ENCODE measurements at places on chromosomes 5 and 9.
A peak's percentile ranks its signal among the peaks of the same experiment; 100 is the strongest.

DNA sequence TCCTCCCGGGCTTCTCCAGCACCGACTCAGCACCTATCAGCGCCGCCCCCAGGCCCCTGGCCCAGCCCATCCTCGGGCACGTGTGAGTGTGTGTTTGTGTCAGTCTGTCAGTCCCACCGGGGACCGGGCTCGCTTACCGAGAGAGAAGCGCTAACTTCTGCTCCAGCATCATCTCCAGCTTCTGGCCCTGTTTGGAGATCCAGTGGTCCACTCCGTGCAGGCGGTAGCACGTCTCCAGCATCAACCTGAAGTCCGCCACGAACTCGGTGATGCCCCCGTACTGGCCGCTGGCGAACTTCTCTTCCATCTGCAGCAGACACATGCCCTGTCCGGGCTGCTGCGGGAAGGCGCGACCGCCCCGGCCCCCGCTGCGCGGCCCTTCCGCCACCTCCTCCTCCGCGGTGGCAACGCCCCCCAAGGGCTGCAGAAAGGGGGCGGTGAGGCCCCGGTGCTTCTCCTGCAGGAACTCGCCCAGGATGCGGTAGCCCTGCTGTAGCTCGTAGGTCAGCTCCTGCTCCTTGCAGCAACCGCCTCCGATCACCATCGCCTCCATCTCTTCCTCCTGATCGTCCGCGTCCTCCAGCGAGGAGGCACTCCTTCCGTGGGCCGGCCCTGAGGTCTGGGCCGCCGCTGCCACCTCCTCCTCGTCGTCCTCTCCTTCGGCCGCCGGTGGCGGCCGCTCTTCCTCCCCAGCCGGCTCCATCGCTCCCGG lies 8.2 kb downstream of the RANBP6 start:
- peak; percentile 68 for DNase-seq

DNA sequence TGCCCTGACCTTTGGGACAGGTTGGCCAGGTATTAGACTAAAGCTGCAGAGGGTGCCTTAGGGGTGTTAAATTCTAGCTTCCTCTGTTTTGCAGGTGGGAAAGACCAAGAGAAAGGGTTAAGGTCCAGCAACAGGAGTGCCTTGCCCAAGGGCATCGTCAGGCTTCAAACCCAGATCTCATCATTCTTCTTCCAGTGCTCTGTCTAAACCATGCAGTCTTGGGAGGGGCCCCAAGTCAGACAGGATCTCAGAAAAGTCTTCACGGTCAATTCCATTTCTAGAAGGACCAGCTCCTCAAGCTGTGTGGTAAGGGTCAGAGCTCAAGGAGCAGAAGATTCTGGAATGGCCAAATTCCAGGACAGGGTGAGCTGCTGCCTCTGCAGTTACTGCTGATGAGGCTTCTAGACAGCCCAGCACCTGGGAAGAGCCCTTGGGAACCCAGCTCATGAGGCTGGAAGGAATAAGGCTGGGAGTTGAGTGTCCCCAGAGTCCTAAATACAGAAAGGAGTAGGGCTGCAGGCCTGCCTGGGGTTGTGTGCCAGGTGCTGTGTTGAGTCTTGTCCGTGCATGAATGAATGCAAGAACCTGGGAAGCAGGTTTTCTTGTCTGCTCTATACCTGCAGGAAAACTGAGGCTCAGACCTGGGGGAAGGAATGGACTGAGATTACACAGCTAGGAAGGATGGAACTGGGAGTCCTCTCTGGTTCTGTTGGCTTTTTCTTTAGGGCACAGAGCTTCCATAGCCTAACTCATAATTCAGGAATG lies 69.3 kb downstream of the WWC1 start:
- DNase-seq = no peak

DNA sequence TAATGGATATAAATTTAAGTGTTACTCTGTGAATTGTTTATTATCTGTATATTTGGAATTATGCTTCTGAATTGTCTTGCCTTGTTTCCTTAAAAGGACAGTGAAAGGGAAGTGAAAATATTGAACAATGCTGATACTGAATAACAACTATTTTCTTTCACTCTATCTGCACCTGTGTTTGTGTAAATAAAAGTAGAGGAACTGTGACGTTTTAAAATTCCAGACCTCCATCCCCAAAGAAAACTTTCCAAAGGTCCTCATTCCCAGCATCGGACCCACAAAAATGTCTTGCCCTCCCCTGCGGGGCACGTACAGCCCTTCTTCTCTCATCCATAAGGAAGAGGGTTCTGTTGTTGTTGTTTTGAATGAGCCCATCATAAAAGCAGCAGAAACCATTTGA lies 100.0 kb downstream of the NLN start:
- no peak for DNase-seq

GRCh38 chr9:93857528-93857927 lies 97.6 kb downstream of the BARX1 start:
- no peak for DNase-seq

DNA sequence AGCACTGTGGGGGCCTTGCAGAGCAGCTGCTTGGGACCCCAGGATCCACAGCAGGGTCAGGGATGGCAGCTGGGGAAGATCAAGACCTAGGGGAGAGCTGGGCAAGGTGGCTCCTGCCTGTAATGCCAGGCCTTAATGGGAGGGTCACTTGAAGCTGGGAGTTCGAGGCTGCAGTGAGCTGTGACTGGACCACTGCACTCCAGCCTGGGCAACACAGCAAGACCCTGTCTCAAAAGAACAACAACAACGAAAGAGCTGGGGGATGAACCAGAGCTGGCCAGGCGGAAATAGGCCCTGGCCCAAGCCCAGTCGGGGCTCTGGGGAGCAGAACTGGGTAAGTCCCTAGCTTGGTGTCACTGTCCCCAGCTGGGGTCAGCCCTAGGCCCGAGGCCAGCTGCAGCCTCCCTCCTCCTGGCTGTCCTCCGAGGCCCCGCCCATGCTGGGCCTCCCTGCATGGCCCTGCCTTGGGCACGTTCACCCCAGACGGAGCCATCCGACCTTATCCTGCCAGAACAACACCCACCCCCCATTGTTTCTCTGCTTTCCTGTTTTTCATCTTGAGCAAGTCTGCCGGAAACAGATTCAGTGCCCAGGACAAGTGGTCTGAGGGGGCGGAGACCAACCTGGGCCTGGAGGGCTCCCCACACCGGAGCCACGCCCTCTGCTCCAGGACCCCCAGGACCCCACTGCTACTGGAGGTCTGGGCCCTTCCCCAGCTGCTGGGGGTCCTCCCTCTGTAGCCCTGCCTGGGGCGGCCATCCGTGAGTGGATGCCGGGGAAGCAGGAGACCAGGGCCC lies 1.9 kb downstream of the DIPK1B start:
- DNase-seq = no peak

DNA sequence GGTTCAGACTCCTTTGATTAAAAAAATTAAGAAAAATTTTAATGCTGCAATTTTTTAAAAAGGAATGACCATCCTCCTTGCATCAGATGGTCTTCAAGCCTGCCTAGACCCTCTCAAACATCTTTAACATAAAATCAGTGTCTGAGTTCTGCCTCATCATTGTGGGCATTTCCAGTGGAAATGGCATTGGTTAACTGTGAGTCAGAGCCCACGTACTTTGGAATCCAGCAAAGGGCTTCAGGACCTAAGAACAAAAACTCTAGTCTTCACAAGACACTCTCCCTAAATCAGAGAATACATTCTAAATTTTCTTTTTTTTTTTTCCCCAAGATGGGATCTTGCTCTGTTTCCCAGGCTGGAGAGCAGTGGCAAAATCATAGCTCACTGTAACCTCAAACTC lies 9.4 kb upstream of the C5orf15 start:
- no peak for DNase-seq

DNA sequence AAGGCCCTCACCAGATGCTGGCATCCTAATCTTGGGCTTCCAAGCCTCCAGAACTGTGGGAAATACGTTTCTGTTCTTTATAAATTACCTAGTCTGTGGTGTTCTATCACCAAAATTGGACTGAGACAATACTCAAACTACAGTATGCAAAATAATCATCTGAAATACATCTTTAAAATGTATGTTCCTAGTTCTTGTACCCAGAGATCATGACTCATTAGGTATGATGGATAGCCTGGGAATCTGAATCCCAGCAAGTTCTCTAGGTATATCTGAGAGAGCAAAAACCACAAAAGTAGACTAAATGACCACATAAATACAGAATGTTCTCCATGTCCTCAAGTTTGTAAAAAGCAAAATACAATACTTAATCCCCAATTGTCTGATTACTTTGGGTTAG lies 166.3 kb downstream of the YIPF5 start:
- no peak for DNase-seq

DNA sequence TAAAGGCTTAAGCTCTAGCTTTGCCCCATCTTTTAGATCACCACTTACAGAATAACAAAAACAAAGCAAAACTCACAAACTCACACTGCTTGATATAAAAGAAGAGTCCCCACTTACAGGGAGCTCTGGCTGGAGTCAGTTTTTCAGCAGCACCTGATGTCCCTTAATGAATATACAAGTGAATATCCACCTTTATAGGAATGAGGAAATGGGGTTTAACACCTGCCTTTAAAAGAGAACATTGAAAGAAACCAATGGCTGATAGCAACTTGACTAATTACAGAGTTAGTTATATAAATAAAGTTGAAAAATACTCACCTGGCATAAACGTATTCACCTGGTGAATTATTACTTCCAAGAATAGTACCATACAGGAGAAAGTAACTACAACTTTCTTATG lies 20.7 kb upstream of the PURA start:
- DNase-seq = no peak

DNA sequence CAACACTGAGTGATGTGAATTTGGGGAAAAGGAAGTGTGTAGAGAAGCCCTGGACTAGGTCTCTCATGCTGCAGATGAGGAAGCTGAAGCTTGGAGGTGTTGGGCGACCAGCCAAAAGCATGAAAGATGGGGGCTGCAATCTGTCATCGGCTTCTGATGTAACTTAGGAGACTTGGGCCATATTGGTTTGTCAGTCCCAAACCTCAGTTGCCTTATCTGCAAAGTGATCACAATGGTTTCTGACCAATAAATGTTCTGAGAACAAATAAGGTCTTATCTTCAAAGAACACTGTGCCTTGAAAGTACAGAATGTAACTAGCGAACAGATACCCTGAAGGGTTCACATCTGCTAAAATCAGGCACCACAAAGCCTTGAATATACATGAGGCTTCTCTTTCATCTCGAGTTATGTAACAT lies 198.4 kb upstream of the NR3C1 start:
- no peak for DNase-seq

GRCh38 chr5:61349935-61350334 lies 17.9 kb downstream of the ZSWIM6 start:
- DNase-seq = no peak

DNA sequence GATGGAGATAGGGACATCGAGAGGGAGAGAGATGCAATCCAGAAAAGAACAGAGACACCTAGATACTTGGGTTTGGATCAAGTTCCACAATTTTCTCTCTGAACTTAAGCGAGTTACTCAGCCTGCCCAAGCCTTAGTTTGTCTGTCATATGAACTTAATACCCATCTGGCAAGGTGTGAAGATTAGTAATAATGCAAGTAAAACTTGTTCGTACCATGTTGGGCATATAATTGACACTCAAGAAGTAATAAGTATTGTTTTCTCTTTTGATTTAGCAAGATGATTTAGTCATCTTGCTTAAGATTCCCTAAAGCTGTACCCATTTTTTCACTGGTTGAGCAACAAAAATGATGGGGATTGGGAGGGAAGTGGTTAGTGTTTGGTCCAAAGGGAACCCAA lies 7.5 kb downstream of the RABGAP1 start:
- no peak for DNase-seq

DNA sequence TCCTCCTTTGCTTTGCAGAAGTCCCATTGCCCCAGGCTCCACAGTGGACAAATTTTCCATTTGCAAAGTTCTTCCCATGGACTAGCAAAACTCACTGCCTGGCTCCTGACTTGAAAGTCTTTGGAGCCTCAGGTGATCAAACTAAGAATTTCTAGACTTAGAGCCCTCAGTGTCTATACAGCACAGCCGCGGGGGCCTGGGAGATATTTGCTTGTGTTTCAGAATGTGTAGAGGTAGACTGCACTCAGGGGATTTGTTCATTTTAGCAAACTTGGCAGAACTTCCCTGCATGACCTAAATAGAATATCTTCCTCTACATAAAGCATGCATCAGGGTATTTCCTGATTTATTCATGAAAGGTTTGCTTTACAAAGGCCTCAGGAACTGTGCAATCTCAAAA lies 384.2 kb upstream of the ZNF462 start:
- no peak for DNase-seq

DNA sequence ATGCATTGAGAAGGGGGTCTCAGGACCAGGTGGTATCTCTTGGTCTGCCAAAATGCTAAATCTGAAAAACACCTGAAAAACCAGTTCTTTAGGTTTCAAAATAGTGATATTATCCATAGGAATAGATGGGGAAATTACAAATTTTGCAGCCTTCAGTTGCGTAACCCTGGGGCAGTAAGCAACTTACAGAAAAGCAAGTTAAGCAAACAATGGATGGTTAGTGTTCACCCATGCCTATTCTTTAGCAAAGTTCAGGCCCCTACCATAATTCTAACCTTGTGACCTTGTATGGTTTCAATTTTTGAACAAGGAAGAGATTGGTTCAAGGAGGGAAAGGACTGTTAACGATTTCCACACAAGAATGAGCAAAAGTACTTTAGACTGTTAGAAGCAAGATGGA lies 24.5 kb downstream of the GLRX start:
- DNase-seq = no peak

GRCh38 chr9:134967547-134967930 lies 49.8 kb upstream of the FCN1 start:
- DNase-seq = no peak

DNA sequence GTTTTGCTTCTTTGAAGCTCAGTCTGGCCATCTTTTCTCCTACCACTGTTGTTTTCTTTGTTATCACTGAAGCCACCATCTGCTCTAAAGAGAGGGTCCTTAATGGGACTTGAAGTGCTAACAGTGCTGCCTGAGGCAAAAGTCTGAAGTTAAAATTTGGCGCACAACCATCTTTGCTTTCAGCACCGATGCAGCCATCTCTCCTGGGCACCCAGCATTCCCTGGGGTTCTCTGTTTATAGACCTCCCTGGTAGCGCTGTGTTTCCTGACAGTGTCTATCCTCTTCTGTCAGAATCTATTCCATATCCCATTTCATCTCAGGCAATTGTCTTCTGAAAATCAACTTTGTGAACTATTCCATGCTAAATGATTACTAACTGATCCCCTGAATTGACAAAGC lies 491.5 kb upstream of the MPDZ start:
- DNase-seq = no peak

DNA sequence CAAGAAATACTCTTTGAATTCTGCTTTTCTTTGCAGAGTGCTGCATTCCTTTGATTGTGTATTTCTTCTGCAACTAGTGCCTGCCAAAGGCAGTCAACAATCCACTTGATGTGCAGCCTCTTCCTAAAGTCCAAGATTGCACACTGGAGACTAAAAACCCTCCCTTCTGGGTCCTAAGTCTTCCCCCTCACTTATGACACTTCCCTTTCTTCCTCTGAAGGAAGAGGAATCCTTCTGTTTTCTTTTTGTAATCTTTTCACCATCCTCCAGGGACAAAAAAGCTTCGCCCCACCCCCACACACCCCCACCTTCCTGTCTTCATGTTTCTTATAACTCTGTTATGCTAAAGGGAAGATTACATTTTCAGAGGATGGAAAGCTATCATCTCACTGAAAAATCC lies 39.9 kb downstream of the WDR36 start:
- no peak for DNase-seq

DNA sequence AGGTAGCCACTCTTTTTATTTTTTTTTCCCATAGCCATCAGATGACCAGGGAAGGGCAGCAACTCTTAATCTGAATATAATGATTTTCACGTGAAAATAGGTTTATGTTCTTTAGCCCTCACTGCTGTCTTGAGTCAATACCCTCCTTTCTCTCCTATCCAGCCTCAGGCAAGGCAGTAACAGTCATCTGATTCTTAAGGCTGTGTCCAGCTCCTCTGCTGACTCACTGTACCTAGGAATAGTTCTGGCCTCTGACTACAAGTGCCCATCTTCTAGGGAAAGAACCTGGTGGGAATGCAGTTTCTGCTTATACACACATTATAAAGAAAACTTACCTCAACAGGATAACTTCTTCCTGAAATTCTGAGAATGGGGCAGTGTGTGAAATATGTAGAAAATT lies 30.7 kb downstream of the DHX29 start:
- DNase-seq = no peak
